ENCODE measurements at places on chromosomes 11 and 22.
A peak's percentile ranks its signal among the peaks of the same experiment; 100 is the strongest.

DNA sequence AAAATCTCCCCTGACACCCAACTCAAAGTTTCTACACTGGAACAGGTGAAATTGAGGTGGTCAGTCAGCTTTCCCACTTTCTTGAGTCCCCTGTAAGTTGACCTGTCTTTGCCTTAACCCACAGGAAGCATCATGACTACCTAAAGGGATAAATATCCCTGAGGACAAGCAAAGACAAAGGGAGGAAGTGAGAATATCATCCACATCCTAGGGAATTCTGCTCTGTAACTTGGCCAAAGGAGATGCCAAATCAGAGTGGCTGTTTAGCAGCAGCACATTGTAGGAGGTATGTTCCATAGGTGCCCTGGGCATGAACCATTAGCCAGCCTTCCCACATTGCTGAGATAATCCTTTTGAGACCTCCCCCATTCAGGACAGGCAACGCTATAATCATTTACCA, 40.9 kb upstream of the MRPL17 start:
- no peak for DNase-seq

DNA sequence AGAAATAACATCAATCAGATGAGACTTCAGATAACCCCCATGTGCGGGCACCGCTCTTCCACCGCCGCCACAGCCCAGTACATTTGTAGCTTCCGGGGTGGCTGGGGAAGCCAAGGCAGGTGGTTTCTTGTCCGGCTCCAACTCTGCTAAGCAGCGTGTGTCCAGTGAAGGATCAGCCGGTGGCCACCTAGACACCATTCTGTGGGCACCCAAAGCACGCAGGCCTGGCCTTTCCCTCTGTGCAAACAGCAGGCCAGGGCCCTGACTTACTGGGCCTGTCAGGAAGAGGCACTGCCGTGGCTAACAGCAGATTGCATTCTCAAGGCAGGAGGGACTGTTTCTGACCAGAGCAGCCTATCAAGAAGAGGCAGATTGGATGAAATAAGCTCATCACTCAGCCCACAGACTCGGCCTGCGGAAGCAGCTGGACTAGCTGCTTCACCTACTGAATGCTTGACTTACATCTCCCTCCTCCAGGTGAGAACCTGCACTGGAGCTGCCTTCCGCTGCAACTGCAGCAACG, 74.8 kb downstream of the ETS1 start:
- no peak for DNase-seq

- DNase-seq = peak; percentile 73
These were observed 47.9 kb upstream of the SNX19 start for GRCh38 chr11:130964058-130964792.

GRCh38 chr11:116702772-116703385, 69.9 kb downstream of the BUD13 start:
- DNase-seq = no peak

Measured in epithelial cell of esophagus (primary cell).